ENCODE measurements at places on chromosomes 16 and 17. TPM values are rescaled to one million over a fixed set of nuclear protein-coding genes. Genes with fewer than 3 reads are reported as not detected.

CCL5 gene
- 4.4 TPM for total RNA-seq

ABAT gene
- total RNA-seq: 0.12 TPM

RGS9 gene
- total RNA-seq: not detected

NPIPA8 gene
- total RNA-seq: 23.3 TPM

GRAPL gene
- not detected for total RNA-seq

All from MG63 (cell line).